RWPE1 (cell line): ENCODE measurements at places on chromosomes 13 and 19.

DNA sequence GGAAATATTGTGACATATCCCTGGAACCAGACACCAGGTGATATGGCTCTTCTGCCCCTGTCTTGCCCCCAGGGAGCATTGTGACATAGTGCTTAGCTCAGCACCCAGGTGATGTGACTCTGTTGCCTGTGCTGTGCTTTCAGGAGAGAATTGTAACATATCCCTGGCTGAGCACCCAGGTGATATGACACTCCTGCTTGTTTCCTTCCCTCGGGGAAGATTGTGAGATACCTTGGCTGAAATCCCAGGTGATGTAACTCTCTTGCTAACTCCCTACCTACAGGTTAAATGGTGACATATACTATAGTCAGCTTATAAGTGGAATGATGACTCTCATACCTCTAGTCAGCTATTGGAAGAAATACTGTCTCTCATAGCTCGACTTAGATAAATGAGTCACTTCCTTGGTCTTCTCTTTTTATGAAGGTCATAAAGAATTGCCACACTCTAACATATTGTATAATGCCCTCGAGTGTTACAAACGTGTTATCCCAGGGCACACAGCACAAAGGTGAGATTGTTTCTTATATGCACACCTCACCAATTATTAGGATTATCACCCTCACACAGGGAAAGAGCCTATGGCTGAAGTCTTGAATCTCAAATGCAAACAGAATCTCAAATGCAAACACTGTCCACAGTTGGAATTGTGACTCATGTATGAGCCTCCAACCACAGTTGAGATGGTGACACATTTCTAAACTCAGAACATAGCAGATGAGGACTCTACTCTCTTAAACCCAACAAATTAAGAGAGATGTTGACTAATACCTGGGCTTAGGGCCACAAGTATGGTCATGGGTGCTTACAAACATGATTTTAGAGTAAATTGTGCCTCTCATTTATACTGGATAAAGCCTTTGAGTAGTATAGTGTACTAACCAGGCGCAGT lies 32.7 kb upstream of the ZNF254 start:
- DNase-seq, result peak; percentile 82

- DNase-seq, result no peak
Measured at GRCh38 chr13:113561417-113562084, 23.0 kb upstream of the TFDP1 start.

GRCh38 chr19:18231775-18232174 lies 5.5 kb upstream of the PDE4C start:
- no peak for DNase-seq

DNA sequence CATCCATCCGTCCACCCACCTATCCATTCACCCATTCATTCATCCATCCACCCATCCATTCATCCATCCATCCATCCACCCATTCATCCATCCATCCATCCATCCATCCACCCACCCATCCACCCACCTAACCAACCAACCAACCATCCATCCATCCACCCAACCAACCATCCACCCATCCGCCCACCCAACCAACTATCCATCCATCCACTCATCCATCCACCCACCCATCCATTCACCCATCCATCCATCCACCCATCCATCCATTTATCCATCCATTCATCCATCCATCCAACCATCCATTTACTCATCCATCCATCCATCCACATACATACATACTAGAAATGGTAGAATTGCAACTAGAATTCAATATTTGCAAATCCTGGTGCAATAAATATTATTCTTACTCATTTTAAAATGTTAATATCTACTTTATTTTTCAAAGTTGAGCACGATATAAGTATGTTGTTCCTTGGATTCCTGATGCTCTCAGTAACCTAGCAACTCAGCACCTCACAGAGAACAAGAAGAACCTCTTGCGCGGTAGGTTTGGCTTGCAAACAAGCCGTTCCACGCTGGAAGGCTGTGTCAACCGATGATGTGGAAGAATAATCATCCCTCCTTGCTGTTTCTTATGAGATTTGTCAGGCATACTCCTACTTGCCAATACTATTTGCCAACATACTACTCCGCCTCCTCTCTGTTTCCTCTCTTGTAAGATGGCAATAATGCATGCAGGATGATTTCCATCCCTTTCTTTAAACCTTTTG lies 111.7 kb downstream of the GNG7 start:
- no peak for DNase-seq

DNA sequence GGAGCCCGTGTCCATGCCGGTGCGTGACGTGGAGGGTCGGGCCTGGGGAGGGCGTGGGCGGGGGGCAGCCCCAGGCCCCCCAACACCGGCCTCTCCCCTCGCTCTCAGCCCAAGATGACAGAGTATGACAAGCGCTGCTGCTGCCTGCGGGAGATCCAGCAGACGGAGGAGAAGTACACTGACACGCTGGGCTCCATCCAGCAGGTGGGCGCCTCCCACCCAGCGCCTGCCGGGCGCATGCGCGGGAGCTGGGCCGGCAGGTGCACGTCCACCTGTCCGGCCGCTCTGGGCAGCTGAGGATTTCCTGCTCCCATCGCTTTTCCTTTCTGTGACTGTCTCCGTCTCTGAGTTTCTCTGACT lies 49.8 kb downstream of the VAV1 start:
- DNase-seq, result no peak
